ENCODE measurements at places on chromosomes 1 and 21.

GRCh38 chr1:180081474-180081873 is 73.2 kb upstream of the QSOX1 start:
- no peak for DNase-seq

- no peak for DNase-seq
These were observed 16.5 kb downstream of the KRTAP19-1 start for GRCh38 chr21:30463713-30464112.

DNA sequence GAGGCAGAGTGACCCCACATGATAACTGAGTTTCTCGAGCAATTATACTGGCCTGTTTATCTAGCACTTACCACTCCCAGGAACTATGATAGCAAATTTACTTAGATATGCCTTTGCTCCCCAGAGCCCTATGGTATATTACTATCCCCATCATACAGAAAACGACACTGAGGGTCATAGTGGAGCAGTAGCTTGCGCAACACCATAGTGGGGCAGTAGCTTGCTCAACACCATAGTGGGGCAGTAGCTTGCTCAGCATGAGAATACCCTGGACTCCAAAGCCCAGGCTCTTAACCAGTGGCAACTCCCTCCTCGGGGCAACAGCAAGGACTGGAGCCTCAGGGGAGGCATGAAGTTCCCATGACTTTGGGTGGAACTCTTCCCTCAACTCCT is 211.9 kb downstream of the NPHP4 start:
- DNase-seq, result no peak

DNA sequence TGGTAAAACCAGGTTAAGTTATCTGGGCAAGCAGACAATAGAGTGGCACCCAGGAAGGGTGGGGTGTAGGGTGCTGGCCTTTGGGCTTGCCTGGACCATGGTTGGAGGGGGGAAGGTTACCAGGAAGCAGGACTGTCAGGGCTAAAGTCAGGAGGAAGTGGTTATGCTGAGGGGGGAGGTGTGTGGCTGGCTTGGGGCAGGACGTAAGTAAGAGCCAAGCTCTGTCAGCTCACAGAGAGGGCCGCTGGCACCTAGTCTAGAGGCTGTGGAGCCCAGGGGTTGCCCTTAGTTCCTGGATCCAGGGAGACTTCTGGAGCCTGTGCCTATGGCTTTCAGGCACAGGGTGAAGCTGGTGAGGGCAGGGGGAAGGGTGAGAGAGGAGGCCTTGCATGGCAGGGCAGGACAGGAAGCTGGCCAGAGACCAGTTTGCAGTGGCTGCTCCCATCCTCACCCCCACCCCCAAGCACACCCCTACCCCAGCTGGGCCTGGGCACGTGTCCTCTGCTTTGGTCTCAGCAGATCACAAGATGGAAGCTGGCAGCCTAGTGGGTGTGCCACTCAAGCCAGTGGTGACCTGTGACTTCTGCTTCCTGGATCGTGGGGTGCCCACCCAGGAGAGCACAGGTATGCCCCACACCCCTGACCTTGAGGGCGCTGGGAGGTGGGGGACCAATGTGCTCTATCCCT is 20.5 kb upstream of the SMYD3 start:
- no peak for DNase-seq

GRCh38 chr1:21077085-21077484 is 99.6 kb downstream of the EIF4G3 start:
- DNase-seq, result no peak

DNA sequence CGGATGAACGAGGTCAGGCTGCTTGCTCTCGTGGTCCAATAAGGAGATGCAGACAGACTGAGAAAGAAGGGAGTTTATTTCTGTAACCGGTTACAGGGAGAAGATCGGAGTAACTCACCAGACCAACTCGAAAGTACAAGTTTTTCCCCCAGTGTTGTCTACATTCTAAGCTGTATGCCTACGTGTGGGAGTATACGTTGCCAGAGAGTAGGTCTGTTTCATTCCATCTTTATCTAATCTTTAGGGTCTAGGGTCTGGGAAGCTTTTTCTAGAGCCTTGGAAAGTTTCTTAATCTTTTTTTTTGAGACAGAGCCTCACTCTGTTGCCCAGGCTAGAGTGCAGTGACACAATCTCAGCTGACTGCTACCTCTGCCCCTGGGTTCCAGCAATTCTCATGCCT is 4.7 kb upstream of the PADI1 start:
- no peak for DNase-seq

DNA sequence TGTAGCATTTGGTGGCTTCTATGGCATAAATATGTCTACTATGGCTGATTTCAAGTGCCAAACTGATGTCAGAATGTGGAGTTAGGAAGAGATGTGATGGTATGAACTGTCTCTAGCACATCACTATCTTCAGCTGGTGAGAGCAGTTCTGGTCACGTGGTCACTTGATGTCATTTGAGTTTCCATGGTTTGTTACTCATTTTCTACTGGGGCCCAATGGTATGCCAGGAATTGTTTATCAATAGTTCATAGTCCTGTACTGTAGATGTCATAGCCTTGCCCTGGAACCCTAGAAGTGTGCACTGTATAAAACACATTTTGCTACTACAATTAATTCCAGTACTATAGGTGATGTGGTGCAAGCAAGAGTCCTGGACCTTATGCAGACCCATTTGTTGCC is 153.7 kb downstream of the PDE4B start:
- no peak for DNase-seq

- DNase-seq, result no peak
These were observed 3.9 kb upstream of the VPS72 start for GRCh38 chr1:151193856-151194255.

GRCh38 chr21:23921670-23922418 is 1685.4 kb downstream of the MRPL39 start:
- DNase-seq, result no peak
